NCI-H187 treated with DMSO at 0.1 percent for 48 hours (cell line): ENCODE measurements at places on chromosomes 5 and 9.

DNA sequence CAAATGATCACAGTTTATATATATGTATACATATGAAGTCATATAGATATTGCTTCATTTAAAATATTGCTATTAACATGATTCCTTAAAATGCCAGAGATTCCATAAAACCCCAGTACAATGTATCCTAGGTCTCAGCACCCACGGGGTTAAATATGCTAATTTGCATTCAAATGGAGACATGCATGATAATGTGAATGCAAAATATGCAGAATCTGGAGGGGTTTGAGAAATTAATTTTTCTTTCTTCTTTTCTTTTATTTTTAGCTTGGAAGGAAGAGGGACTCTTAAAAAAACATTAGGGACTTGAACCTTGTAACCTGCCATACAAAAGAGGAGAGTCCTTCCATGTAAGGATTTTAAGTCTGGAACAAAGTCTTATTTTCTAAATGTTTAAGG, 211.9 kb downstream of the MEF2C start:
- DNase-seq, result no peak

GRCh38 chr9:3647652-3648051, 121.9 kb upstream of the RFX3 start:
- DNase-seq, result no peak

DNA sequence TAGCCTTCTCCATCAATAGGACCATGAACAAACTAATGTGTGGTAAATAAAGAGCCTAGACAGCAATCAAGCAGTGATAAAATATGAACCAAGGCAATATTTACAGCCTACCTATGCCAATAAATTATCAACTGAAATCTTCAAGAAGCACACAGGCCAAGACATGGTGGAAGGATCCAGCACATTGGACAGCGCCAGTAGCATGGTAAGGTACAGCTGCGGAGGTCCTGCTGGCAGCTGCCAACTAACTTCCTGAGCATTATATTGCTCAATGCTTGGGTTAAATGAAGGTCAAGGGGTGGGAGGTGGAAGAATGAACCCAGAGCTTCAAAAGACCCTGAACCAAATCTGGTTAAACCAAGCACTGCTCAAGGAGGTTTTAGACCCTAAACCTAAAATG, 16.5 kb upstream of the SPDL1 start:
- no peak for DNase-seq

- DNase-seq, result no peak
Observed at GRCh38 chr9:121259935-121260334, 8.0 kb upstream of the GSN start.

DNA sequence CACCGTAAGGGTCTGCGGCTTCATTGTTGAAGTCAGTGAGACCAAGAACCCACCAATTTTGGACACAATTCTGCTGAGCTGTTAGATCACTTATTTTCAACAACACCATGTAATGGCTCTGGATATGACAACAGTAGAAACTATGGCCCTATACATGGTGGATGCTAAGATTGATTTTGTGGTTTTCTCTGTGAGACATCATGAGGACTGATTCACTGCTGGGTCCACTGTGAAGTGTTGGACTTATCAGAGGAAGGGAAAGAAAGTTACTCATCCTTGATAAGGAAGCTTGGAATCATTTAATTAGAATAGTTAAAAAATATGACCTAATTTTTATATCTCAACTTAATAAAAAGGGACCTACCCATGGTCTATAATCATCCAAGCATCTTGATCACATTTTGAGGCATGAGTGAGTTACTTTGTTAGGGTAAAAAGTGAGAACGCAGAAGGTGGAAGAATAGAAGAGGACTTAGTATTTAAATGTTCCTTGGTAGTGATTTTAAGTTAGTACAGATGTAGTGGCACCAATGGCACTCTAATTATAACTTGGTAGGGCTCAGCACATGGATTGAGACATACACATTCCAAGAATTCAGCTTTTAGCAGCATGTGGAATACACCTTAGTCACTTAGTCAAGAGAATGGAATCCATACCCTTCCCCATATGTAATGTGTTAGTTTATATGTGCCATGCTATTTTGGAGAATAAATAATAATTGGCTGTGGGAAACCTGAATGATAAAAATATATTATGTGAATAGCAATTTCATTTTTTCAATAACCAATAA, 123.5 kb upstream of the CD180 start:
- DNase-seq, result no peak

DNA sequence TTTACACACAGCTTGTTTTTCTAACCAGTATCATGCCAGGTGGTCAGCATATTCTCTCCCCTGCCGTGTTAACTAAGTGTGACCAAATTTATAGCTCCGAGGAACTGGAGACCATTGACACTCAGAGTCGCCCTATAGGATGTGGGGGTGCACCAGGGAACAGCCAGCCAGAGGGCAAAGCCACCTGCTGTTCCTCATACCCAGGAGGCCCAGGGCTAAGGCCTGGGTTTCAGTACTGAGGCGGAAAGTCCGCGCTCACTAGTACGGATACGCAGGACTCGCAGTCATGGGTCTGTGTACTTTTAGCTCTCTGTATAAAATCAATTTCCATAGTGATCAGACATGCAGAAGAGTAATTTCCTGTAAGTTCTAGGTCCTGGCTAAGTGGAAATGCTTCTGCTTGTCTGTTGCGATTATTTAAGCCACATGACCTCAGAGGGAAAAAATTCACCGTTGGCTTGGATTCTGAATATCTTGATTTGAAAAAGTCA, 247.0 kb downstream of the AOPEP start:
- no peak for DNase-seq

GRCh38 chr5:82183828-82184227, 94.3 kb downstream of the RPS23 start:
- no peak for DNase-seq

- no peak for DNase-seq
Observed at GRCh38 chr5:143403334-143403592, 223 bp downstream of the NR3C1 start.
